ENCODE measurements at places on chromosomes 7 and 10.

GRCh38 chr10:46090258-46090812 is 44.3 kb upstream of the MSMB start:
- no peak for DNase-seq

DNA sequence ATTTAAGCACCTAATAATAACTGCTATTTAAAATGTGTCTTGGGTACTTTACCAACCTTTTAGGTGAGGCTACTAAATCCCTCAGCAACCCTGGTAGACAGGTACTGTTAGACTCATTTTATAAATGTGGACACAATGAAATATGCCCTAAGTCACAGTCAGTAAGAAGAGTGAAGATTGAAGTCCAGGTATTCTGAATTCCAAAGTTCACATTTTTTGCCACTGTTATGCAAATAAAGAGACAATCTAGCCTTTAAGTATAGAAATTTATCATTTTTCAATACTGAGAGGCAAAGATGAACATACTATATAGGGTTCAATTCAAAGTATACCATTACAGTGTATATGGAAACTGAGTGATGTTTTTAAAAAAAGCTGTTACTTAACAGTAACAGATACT is 102.7 kb downstream of the LMBR1 start:
- DNase-seq, result no peak

DNA sequence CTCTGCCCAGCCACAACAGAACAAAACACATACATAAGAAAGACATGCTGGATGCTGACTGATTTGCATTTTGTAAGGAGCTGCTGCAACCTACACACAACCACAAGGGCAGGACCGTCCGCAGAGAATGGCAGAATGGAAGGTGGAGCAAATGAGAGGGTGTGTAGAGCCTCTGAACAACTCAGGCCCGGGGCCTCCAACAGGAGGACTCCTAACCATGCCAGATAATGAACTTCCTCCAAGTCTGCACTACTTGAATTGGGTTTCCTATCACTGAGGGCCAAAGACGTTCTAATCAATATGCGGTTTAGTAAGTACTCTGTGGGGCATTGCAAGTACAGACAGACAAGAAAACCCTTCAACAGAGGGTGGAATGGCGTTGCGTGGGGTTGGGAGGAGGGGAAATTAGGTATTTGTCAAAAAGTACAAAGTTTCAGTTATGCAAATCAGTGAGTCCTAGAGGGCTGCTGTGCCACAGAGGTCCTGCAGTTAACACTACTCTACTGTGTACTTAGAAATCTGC is 14.6 kb downstream of the VOPP1 start:
- peak; percentile 84 for DNase-seq

- no peak for DNase-seq
Observed at GRCh38 chr10:71832967-71833366, 18.1 kb downstream of the PSAP start.

GRCh38 chr7:27661811-27662489 is 733 bp downstream of the HIBADH start:
- peak; percentile 2 for DNase-seq

DNA sequence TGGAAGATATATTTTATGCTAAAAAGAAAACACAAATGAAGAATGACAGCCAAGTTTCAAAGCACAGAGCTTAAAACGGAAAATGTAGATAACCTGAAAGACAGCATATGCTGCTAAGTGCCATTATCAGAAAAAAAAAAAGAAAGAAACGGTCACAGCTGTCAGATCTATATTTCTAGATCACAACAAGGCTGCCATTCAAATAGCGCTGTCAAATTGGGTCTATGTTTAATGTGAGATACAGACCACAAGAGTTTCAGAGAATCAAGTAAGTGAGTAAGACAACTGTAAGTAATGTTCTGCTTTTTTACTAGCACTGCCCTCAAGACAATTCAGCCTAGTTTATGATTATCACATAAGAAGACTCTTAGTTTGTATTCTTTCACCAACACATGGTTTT is 66.1 kb upstream of the RNF148 start:
- no peak for DNase-seq

- no peak for DNase-seq
Observed at GRCh38 chr7:14604606-14605005, 297.9 kb downstream of the DGKB start.

DNA sequence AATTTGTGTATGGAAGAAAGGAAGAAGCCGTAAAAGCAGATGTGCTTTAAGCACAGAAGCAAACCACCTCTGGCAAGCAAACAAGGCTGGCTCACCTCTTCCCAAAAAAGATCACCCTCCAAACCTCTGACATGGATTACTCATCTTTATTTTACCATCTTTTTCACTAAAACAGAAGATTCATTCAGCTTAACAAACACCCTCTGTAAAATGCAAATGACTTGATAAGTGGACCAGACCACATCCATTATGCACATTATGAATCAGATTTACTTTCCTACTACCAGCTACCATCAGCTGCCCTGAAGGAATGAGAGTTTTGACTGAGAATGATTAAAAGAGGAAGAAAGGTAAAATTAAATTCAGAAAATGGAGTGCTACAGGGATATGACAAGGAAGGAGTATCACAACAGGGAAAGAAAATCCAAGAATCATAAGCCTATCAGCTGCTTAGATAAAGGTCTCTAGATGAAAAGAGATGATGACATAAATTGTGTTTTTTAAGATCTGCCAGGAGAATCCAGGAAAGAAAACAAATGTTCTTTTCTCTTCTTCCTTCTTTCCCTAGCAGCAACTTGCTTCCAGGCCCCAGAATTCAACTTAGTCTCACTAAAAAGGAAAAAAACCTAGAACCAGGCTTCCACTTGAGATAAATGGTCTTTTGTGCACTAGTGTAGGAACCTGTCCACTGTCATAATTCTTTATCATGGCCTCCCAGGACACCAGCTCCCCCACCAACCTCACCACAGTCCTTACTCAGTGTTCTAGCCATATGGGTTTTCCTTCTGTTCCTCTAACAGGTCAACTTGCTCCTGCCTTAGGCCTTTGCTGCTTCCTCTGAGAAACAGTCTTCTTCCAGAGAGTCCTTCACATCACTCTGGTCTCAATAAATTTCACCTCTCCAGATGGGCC is 47.4 kb downstream of the JAZF1 start:
- no peak for DNase-seq

- no peak for DNase-seq
Observed at GRCh38 chr10:110750931-110751330, 106.8 kb downstream of the RBM20 start.

DNA sequence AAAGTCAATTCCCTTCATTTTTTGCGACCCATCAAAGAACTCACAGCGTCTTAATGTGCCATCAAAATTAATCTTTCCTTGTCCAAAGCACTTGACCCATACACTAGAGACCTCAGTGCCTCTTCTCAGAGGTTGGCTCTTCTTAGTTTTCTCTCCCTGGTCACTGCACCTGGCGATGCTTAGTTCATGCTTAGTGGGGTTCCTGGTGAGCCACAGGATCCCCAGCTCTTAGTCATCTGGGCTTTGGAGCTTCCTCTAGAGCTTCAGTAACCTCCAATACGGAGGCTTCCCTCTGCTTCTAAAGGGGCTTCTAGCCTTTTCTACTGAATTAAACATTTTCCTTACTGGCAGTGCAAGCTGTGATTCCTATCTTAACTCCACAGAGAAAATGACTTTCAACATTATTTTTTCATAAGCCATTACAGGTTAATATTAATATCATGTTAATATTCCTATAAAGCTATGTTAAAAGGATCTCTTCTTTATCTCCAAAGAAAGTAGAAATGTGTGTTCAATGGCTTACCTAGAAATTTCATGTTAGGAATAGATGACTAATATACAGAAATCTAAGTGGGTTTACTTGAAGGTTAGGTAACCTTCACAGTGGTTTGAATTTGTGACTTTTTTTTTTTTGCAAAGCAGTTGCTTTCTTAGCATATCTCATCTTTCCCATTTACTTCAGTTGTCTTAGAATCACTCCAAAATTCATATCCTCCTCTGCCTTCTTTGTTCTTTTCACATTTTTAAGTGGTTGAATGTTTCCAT is 295.2 kb downstream of the CAMK1D start:
- no peak for DNase-seq

DNA sequence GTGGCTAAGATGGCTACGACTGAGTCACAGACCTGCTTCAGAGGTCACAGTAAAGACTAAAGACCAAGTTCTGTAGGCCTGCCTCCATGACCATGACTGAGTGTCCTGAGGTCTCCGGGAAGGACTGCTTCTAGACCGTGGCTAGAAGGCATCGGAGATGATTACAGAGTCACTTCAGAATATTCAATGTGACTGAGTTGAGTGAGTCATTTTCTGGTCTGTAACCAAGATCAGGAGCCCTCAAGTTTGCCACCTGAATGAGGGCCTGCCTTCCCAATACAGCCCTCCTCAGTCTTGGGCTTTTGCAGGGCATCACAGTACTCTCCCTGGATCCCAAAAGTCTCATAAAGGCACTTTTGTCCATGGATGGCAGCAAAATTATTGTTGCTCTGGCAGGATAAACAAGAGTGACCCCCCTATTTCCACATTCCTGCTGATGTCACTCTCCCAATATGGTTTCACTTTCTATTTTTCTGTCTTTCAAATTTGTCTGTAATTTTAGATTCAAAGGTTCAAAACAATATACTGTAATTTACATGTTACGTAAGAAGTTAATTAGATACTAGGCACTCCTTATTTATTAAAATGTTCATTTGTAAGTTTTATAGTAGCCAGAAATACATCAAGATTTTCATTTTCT is 47.7 kb upstream of the ZNF92 start:
- no peak for DNase-seq

DNA sequence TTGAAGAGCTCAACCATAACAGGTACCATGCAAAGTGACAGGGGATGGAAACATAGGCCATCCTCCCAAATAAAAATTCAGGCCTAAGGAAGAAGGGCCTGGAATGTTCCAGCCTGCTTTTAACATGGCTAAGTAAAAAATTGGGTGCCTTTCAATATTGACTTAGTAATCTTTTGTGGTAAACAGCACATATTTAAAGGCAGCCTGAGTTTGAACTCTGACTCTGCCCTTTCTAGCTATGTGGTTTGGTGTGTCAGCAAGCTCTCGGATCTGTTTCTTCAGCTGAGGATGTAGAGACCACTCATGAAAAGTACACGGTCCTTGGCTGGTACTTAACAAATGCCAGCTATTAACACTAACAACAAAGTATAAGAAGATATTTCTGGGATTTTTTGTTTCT is 191.8 kb upstream of the CDCA7L start:
- no peak for DNase-seq

DNA sequence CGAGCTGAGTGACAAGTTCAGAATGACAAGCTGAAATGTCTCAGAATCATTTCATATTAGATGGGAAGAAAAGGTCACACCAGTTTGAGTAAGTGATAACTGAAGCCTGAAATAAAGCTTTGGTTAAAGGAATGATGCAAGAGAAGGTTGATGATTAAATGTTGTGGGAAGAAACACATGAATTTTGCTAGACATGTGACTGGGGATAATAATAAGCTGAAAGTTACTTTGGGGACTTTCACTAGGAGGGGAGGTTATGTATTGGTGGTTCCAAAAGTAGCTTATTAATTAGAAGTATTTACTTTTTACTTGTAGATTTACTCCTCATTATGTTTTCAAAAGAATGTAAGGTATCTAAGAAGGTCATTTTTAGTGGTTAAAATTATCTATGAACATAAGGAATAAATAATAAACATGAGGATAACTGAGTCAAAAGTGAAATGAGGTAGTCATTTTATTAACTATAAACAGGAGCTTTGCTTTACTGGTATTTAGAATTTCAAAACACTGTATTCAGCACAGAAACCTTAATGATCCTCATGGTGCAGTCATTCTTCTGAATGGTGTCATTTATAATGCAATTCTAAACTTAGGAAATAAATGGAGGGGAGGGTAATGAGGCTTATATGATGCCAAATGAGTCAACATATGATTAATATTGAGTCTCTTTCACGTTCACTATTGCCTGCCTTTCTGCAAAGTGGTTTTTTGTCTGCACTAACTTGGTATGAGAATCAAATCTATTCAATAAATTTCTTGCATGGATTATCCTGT is 63.7 kb downstream of the PRKG1 start:
- no peak for DNase-seq

DNA sequence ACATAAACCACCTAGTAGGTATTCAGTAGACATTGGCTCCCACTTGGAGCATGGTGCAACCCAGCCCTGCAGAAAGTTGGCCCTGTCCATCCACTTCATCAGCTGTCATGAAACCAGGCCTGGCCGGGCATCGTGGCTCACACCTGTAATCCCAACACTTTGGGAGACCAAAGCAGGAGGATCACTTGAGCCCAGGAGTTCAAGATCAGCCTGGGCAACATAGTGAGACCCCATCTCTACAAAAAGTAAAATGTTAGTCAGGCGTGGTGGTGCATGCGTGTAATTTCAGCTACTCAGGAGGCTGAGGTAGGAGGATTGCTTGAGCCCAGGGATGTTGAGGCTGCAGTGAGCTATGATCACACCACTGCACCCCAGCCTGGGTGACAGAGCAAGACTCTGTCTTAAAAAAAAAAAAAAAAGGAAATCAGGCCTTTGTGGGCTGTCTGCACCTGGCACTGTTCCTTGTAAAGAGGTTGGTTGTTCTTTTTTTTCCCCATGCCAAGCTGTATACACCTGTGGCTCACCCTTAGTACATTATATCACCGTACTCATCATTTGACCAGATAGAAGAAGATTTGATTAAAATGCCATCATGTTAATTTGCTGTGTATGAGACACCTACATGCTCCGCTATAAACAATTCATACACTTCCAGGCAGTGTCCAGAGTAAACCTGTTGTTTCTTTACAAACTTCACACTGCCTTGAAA is 45.4 kb upstream of the GRID1 start:
- no peak for DNase-seq

DNA sequence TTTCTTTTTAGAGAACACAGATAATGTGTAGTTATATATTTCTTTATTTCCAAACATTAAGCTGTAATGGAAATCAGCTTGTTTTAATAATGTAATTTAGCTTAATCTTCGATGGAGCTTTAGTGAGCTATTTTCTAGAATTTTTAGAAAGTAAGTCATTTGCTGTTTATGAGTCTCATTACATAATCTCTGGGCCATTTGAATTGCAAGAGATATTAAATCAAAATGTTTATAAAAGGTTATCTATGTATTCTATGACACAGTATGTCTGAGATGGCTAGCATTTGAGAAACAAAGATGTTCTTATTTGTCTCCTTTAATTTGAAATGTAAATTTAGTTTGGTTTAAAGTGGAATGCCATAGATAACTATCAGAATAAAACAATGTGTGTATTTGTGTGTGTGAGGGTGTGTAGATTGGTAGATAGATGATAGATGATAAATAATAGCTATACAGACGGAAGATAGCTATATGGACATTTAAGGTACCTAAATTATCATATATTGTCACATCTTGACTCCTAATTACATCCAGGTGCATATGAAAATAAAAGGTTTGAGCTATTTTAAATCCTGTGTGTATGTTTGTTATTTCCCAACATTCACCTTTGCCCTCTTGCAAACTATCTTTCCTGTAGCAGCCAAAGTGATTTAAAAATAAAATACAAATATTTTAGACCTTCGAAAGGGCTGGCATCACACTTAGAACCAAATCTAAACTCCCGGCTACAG is 478.0 kb upstream of the KLF6 start:
- no peak for DNase-seq

DNA sequence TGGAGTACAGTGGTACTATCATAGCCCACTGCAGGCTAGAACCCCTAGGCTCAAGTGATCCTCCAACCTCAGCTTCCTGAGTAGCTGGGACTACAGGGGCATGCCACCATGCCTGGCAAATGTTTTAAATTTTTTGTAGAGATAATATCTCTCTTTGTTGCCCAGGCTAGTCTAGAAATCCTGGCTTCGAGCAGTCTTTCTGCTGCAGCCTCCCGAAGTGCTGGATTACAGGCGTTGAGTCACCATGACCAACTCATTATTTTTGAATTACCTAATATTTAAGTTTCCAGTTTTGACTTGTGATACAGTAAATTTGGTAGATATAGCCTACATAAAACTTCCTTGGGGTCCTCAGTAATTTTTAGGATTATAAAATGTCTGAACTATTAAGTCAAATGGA is 74.1 kb downstream of the RUNDC3B start:
- no peak for DNase-seq

Measured in GM12864 (cell line).